Fibroblast of mammary gland (primary cell): ENCODE measurements at places on chromosomes 12 and 14.

GRCh38 chr12:51450806-51451205 is 26.2 kb downstream of the SLC4A8 start:
- DNase-seq, result no peak

DNA sequence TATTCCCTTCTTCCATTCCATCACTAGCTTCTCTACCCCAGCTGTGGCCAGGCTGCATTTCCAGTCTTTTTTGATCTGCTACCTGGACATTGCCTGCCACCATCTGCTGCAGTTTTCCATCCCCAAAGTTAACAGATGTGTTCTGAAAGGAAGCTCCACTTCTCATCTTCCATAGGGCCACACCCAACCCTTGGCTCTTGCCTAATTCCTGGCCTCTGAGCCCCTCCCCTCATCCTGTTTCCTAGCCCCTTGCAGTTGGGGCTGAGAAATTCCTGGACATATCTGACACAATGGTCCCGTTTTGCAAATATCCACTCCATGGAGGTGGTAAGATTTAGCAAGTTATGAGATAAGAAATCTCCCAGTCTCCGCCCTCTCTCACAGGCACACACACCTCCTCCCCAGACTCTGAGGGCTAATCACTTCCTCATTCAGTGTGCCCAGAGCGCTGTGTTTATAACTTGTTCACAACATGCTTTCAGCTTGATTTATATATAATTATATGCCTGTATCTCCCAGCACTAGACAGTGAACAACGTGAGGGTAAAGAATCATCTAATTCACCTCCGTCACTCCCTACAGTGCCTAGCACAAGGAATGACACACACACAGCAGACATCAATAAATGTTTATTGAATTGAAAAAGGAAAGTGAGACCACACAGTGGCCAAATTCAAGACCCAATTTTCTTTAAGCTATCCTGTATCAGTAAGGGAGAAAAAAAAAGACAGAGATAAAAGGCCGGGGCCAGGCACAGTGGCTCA is 13.4 kb downstream of the SMUG1 start:
- DNase-seq, result no peak

- DNase-seq, result no peak
Observed at GRCh38 chr12:99284161-99284560, 363.4 kb upstream of the GARIN6 start.

DNA sequence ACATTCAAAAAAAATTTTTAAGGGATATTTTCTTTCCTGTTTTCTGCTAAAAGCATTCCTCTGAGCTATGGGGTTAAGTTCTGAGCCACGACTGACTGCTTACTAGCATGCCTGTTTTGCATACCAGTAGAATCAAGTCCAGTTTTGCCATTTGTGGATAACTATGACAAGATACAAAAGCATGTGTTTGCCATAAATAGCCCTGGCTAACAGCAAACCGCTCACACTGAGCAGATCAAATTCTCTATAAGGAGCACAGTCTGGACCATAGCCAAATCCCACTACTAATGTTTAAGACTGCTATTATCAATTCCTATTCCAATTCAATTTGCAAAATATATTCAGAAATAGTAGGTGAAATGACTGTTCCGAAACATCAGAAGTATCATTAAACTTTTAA is 3.2 kb downstream of the CFL2 start:
- DNase-seq, result peak; percentile 92

DNA sequence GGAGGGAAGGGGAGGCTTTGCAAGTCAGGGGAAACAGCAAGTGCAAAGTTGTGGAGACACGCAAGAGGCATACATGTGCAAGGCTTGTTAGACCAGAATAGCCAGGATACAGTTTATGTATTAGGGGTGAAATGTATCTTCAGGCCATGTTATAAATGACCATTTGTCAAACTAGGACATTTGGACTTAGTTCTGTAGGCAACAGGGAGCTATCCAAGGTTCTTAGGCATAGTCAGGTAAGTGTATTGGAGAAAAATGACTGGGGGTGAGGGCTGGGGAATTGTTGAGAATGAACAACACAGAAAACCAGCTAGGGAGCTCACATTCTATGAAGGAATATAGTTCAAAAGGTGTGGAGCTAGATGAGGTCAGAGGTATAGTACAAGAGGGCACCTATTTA is 42.5 kb downstream of the TPH2 start:
- no peak for DNase-seq

GRCh38 chr14:24713404-24713803 is 79.4 kb upstream of the GZMB start:
- no peak for DNase-seq

- no peak for DNase-seq
Observed at GRCh38 chr12:87801860-87802720, 227.1 kb downstream of the C12orf50 start.

GRCh38 chr14:96299441-96299840 is 43.4 kb downstream of the BDKRB1 start:
- DNase-seq, result no peak

GRCh38 chr12:1360441-1361210 is 233.8 kb downstream of the FBXL14 start:
- DNase-seq, result peak; percentile 43

- peak; percentile 17 for DNase-seq
Observed at GRCh38 chr14:89801136-89801535, 153.4 kb downstream of the EFCAB11 start.
